Camera-type eye (tissue), 1 donor: ENCODE measurements at places on chromosomes 13 and 19. TPM values are rescaled to one million over a fixed set of nuclear protein-coding genes. Genes with fewer than 3 reads are reported as not detected.

Gene KLK2
- not detected for total RNA-seq

Gene RPL18A
- total RNA-seq, result 626 TPM

Gene GRWD1
- 26.2 TPM for total RNA-seq

Gene VSTM2B
- total RNA-seq, result 9.6 TPM

Gene RAVER1
- 18.9 TPM for total RNA-seq

Gene LSM7
- total RNA-seq, result 112 TPM

Gene TRPM4
- total RNA-seq, result 16.3 TPM

Gene WASF3
- total RNA-seq, result 61.2 TPM

Gene CEACAM8
- total RNA-seq, result 0.55 TPM

Gene NANOS3
- 1.0 TPM for total RNA-seq

Gene WDR87
- not detected for total RNA-seq

Gene ATP8A2
- total RNA-seq, result 17.1 TPM

Gene DIRAS1
- 11.7 TPM for total RNA-seq

Gene IGSF23
- total RNA-seq, result not detected

Gene GARIN5A
- total RNA-seq, result 0.55 TPM

Gene LACC1
- total RNA-seq, result 5.9 TPM

Gene PCP2
- total RNA-seq, result 12.3 TPM

Gene ZNF726
- 9.9 TPM for total RNA-seq

Gene CEACAM1
- 2.6 TPM for total RNA-seq

Gene HTR2A
- 0.93 TPM for total RNA-seq

Gene SCN1B
- total RNA-seq, result 14.0 TPM

Gene COPE
- 103 TPM for total RNA-seq

Gene CBY2
- total RNA-seq, result not detected

Gene PSG7
- not detected for total RNA-seq

Gene PPP1R13L
- 6.9 TPM for total RNA-seq

Gene COL4A1
- 465 TPM for total RNA-seq

Gene KLK4
- not detected for total RNA-seq

Gene CD33
- total RNA-seq, result 1.7 TPM

Gene NLRP7
- total RNA-seq, result not detected

Gene FOXO1
- total RNA-seq, result 28.0 TPM

Gene CELF5
- 13.4 TPM for total RNA-seq

Gene CALR
- 471 TPM for total RNA-seq

Gene ZNF283
- total RNA-seq, result 51.4 TPM

Gene SMIM44
- 6.5 TPM for total RNA-seq

Gene ZSWIM9
- 6.2 TPM for total RNA-seq

Gene SIGLEC5
- total RNA-seq, result 0.27 TPM

Gene CTXN1
- 10.9 TPM for total RNA-seq
